Activated CD4-positive, alpha-beta T cell treated with anti-CD3 and anti-CD28 coated beads for 48 hours (primary cell): ENCODE measurements at places on chromosomes 1 and 21.

DNA sequence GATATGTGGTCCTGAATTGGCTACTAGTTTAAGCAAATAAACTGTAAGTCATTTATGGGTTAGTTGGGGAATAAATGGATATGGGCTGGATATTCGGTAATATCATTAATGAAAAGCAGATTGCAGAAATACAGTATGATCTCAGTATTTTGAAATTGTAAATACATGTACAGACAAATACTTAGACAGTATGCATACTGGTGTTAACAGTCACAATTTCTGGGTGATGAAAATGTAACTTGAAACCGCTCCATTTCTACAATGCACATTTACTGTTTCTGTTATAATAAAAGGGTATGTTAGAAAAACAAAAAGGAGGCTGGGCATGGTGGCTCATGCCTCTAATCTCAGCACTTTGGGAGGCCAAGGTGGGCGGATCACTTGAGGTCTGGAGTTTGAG lies 28.0 kb downstream of the BLZF1 start:
- no peak for DNase-seq

- no peak for DNase-seq
These were observed 15.2 kb downstream of the SCMH1 start for GRCh38 chr1:41226815-41227434.

DNA sequence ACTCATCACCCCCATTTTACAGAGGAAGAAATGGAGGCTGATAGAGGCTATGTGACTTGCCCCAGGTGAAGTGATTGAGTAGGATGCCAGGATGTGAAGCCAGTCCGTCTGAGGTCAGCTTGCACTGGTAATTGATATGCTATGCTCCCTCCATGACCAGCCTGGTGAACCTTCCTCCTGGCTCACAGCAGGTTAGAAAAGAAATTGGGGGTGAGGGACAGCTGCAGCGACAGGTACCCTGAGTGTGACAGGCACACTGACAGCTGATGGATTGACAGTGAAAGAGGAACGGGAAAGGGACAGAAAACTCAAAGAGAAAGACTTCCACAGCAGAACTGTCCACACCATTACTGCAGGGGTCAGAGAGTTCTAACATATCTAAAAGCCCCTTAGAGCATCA lies 102.1 kb downstream of the SUSD4 start:
- DNase-seq = no peak

DNA sequence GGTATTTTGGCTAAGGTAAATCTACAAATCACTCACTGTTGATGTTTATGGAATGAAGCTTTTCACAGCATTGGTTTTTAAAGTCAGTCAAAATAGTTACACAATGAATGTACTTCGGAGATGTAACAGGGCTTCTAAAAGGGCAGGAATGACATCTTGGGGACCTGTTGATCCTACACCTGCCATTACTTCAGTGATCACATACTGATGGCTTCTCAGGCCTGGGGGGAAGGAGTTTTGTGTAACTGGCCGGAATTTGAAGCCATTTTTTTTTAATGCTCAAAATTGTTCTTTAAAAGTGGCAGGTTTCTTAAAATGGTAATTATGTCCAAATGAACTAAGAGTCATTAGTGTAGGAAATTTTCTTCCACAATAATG lies 11.2 kb downstream of the RPL5 start:
- DNase-seq = no peak

- no peak for DNase-seq
These were observed 1.5 kb upstream of the MXRA8 start for GRCh38 chr1:1359664-1360468.

- no peak for DNase-seq
These were observed 7.6 kb upstream of the CTTNBP2NL start for GRCh38 chr1:112388436-112388835.

DNA sequence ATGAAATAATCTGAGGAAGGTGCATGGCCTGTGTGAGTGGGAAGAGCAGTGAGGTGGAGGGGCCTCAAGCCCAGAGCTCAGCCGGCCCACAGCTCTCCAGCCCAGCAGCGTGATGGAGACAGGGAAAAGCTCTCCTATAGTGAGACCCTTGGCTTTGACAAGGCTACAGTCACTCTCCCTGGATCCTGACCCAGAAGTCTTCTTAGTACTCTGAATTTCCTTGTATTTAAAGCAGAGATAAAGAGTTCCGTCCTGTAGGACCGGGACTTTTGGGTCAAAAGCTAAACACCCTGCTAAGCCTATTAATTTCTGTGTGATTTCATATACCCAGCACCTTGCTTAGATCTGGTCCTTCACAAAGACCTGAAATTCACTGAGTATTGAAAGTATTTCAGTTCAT lies 48.2 kb upstream of the F3 start:
- no peak for DNase-seq

DNA sequence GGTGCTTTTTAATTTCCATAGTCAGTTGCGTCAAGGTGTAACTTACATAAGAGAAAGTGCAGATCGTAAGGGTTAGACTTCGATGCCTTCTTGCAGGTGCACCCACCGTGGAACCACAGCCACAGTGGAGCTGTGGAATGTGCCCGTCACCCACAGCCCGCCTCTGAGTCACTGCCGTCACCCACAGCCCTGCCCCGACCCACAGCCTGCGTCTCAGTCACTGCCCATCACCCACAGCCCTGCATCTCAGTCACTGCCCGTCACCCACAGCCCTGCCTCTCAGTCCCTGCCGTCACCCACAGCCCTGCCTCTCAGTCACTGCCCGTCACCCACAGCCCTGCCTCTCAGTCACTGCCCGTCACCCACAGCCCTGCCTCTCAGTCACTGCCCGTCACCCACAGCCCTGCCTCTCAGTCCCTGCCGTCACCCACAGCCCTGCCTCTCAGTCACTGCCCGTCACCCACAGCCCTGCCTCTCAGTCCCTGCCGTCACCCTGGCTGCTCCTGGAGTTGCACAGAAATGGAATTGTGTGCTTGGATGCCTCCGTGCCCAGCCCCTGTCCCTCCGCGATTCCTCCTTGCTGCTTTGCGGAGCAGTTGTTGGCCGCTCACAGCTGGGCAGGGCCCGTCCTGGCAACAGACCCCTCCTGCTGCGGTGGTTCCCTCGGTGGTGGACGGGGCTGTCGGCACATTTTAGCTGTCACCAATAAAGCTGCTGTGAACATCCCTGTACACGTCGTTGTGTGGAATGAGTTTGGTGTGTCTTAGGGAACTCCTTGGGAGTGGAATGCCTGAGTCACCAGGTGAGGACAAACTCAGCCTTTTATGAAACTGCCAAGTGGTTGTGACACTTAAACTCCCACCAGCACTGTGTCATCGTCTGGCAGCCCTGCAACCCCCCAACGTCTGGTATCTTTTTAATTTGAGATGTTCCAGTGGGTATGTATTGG lies 44.9 kb upstream of the COL6A2 start:
- DNase-seq = peak; percentile 72

DNA sequence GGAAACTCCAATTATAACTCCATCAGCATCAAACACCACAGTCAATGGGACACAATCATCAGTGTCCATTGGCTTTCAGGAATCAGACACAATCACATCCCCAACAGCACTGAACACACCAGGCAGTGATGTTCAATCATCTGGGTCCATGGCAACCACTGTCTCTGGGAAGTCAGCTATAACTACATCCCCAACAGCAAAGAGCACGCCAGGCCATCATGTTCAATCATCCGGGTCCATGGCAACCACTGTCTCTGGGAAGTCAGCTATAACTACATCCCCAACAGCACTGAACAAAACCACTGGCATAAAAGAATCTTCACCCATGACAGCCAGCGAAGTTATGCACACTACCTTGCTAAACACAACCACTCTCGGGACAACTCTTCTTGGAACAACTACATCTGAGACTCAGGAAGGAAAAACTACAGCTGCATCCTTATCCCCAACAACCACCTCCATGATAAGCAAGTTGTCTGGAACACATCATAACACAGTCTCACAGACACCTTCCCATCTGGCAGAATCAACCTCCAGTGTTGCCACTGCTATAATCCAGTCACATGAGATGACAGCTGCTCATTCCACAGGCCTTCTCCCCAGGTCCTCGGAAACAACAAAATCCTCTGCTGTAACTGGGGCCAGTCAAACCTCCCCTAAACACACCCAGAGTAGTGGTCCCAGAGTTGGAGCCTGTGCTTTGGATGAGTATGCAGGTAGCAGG lies 19.9 kb downstream of the CATSPER4 start:
- DNase-seq = no peak

DNA sequence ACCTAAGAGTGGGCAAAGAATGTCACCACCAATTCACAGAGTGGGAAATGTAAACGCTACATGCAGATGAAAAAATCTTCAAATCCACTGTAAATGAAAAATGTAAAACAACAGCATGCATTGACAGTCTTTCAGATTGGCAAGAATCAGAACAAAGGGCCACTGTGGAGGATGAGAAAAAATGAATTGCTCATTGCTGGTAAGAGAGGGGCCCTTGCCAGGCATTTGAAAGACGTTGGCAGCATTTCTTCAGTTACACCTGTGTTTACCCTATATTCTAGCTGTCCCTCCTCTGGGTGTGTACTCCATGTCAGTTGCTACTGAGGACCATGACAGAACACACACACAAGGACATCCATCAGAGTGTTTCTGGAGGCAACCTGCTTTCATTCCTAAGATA lies 25.8 kb upstream of the AADACL3 start:
- no peak for DNase-seq

DNA sequence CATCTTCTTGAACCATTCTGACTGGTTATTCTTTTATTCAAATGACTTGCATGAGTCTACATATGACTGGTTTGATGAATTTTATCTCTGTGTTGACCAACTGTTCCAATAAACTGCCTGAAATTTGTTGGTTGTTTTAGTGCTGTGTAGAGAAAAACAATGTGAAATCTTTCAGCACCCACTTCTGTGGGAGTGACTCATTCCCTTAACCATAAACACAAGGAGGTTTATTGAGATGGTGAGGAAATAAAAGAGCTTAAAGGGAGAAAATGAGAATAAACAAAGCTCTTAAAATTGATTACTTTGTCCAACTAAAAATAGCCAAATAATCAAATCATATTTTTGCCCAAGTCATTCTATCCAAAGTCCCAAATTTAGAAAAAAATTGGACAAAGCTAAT lies 341.1 kb downstream of the TGFB2 start:
- DNase-seq = no peak

GRCh38 chr1:62241371-62242131 lies 46.9 kb downstream of the L1TD1 start:
- DNase-seq = no peak

DNA sequence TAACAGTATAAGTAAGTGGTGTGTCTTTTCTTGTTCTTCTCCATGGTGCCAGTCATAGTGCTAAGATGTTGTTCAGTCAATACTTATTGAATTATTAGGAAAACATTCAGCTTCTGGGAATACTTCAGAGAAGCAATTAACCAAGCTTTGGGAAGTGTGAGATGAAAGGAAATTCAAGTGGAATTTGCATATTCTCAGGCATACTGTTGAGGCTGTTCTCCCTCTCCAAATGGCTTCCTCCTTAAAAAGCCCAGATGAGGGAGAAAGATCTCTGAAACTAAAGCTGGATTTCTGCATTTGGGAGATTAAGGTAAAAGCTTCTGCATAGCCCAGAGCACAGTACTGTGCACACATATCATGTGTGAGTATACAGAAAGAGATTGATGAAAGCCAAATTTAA lies 73.4 kb downstream of the MACF1 start:
- no peak for DNase-seq

GRCh38 chr21:29656504-29657239 lies 283.1 kb downstream of the GRIK1 start:
- no peak for DNase-seq

DNA sequence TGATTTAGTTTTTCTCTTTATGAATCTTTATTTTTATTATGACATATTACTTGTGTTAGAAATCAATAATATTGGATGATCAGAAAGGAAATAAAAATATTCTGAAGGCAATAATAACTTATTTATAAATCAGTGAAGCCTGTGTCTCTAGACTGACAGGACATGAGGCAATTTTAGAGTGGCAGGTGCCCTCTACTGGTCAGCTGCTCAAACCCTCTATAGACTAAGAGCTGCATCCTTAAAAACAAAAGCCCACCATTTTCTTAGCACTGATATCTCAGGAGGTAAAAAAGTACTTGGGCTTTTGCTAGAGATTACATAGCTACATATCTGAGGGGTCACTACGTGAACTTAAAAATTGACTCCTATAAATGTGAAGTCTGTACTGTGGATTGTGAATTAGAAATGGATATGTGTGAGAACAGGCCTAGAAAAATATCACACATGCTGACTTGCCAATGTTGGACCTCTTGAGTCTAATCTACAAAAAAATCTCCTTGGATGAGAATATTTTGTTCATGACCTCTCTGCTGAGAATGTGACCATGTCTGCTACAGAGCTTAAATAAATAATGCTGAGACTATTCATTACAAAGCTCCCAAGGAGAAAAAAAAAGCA lies 597.9 kb upstream of the ADAMTS5 start:
- peak; percentile 3 for DNase-seq
